ENCODE measurements at places on chromosomes 7 and 10.

- no peak for DNase-seq
These were observed 245.8 kb upstream of the MEOX2 start for GRCh38 chr7:15932318-15932717.

DNA sequence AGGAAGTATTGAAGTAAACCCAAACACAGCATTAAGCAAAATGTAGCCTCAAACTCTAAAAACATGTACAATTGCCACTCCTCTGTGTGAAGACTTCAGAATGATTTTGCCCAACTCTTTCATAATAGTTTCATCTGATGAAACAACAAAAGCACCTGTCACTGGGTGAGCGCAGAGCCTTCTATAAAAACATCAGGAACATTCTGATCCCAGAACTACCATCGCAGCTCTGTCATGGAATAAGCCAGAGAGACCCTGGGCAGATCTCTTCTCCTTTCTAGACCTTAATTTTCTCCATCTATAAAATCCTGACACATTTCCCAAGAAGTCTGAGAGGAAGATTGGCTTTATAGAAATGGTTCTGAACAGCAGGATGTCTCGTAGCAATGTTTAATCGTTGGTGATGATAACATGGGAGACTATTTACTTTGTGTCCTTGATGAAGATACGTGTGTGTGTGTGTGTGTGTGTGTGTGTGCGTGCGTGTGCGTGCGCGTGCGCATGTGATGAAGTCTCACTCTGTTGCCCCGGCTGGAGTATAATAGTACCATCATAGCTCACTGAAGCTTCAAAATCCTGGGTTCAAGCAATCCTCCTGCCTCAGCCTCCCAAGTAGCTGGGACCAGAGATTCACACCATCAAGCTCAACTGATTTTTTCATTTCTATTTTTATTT lies 198.0 kb downstream of the KIAA1217 start:
- DNase-seq: no peak

- no peak for DNase-seq
These were observed 48.4 kb downstream of the TES start for GRCh38 chr7:116258734-116259133.

- DNase-seq: no peak
These were observed 32.8 kb upstream of the MEOX2 start for GRCh38 chr7:15719311-15719710.

DNA sequence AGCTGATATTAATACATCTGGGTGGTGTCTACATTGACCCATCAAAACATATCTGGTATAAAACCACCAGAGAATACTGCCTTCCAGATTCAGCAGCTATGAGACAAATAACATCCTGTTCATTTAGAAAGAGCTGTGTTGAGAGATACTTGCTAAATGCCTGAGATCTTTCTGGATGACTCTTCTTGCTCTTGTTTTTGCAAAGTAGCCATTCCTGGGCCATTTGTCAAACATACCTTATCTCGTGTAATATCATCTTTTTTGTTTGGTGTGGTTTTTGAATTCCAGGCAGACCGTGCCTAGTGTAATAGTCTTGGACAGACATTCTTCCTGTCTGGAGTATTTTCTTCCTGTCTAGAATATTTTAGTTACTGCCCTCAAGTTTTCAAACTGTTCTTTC lies 74.7 kb upstream of the PRR15 start:
- no peak for DNase-seq
